NCI-H69 (cell line): ENCODE measurements at places on chromosomes 7 and 10.
A peak's percentile ranks its signal among the peaks of the same experiment; 100 is the strongest.

DNA sequence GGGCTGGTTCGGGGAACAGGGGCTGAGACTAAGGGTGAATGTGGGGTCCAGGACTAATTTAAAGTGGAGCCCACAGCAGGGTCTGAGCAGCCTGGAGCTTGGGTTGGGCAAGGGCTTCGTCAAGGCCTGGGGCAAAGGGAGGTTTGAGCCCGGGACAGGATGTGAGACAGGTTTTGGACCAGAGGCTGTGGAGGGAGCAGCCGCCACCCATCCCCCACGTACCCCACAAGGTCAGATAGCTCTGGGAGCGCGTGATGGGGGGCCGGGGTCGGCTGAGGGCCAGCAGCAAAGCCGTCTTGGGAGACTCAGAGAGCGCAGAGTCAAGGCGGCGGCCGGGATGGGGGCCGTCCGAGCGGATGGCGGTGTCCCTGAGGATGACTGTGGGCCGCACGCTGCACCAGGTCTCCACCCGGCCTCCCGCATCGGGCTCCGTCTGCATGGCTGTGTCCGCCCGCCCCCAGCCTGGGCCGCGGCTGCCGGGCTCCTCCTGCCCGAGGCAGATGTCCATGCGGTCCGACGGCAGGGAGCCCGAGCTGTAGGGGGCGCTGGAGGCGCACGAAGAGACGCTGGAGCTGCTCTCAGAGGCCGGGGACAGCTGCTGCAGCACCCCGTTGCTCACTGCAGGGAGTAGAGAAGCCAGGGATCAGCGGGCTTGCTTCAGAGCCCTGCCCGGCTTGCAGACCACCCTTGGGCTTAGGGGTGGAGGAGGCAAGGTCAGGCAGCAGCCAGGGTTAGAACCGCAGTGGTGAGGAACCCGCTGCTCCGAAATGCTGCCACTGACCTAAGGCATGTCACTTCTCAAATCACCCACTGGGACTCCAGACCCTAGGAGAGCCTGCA lies 12.1 kb downstream of the PDZD7 start:
- peak; percentile 84 for DNase-seq

- DNase-seq: peak; percentile 84
These were observed 114.8 kb downstream of the JAZF1 start for GRCh38 chr7:28065721-28066285.

DNA sequence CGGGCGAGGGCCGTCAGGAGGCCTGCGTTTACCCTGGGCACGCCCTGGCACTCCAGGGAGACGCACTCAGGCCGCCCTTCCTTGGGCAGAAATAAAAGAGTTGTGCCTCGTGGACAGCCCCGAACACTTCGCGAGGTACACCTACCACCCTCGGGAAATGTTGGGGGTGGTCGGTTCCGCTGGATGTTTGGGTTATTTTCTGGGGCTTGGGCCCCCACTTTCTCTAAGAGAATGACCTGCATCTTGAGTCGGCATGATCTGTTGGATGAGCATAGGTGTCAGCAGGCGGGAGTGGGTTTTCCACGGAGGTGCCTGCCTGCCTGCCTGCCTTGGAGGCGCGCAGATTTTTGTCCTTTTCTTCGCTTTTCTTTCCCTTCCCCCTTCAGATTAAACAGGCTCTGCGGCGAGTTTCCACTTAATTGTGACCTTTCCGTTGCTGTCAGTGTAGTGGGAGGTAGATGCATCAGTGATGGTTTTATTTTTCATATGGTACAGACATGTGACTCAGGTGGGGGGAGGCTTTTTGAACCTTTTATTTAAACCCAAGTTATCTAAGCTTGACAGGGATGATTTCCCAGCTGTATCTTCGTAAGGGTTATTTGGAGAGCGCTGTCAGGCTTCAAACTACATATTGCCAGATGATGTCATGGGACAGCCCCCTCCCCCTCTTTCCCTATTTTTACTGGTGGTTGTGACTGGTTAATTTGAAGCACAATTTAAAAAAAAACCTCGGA lies 661 bp downstream of the HECTD2 start:
- peak; percentile 65 for DNase-seq

DNA sequence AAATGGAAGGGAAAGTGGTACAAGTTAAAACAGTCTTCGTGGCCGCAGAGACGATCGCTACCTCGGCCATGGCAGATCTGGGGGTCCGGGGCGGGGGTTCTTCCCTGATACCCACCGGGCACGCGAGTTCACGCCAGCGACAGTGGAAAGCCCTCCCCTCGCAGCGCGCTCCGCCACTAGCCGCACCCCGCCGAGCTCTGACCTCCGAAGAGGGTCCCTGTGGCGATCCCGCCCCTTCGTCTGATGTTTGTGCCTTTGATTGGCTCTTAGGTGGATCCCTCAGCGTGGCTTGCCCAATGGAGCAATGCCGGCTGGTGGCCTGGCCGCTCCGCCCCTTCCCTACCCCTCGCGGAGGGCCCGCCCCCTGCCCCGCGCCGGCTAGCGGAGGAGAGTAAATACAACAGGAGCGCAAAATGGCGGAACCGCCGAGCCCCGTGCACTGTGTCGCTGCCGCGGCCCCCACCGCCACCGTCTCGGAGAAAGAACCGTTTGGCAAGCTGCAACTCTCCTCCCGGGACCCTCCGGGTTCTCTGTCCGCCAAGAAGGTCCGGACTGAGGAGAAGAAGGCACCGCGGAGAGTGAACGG lies at the start of gene RSBN1L:
Gene RSBN1L, plus strand, starts transcription at position 403 of the 586 bp plus-strand sequence. Its CDS starts 11 bp downstream, at position 414.
- DNase-seq: peak; percentile 99

DNA sequence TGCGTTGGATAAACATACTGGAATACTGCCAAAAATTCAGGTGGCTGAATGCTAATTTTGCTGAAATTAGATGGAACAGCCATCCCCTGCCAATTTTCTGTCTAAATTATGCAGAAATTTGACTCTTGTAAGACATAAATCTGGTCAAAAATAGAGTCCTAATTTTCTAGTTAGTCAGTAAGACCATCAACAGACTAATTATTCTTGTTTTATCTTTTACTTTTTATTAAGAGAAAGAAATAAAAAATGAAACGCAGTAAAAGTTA lies 110.3 kb upstream of the GATA3 start:
- peak; percentile 54 for DNase-seq

DNA sequence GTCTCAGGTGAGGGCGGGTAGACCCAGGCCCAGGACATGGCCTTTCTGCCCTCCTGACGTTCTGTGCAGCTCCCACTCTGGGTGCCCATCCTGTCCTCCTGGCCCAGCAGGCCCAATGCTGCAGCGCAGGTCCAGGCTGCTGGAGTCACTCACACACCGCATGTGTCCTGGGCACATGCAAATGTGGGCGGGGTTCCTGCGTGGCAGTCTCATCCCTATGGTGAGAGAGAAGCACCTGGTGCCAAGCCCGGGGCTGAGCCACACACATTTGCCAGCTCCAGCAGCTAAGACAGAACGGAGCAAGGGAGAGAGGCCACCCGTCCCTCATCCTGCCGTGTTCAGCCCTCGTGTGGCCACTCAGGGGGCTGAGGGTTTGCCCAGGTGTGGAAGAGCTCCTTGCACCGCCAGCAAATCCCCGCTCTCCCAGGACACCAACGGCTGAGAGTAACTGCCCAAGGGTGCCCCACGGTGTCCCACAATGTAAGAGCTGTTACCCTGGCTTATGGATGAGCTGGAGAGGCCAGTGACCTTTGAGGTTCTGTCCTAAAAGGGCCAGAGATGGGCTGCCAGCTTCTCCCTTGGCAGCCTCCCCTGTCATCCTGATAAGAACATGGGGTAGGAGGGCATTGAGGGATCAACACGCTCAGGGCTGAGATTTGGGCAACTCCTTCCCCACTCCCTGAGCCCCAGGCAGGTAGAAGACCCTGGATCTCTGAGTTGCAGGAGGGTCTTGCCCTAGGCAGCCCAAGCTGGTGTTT lies 4.4 kb downstream of the FUOM start:
- peak; percentile 8 for DNase-seq

DNA sequence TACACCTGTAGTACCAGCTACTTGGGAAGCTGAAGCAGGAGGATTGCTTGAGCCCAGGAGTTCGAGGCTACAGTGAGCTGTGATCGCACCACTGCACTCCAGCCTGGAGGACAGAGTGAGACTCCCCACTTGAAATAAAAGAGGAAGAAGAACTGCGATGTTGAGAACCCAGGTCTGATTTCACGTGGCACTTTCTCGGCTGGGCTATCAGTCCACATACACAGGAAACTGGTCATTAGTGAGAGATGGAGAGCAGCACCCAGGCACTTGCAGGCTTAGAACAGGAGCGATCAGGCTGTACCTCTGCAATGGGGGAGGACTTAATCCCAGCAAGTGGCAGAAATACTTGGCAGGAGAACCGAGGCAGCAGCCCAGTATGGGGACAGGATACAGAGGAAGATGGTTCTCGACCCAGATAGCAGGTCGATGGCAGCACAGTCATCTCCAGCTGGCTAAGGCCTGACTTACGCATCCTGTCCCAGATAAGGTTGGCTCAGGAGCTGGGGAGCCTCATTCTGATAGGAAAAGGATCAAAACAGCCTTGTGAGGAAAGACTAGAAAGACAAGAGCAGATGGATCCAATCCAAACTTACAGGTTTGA lies 487.7 kb upstream of the AUTS2 start:
- no peak for DNase-seq

DNA sequence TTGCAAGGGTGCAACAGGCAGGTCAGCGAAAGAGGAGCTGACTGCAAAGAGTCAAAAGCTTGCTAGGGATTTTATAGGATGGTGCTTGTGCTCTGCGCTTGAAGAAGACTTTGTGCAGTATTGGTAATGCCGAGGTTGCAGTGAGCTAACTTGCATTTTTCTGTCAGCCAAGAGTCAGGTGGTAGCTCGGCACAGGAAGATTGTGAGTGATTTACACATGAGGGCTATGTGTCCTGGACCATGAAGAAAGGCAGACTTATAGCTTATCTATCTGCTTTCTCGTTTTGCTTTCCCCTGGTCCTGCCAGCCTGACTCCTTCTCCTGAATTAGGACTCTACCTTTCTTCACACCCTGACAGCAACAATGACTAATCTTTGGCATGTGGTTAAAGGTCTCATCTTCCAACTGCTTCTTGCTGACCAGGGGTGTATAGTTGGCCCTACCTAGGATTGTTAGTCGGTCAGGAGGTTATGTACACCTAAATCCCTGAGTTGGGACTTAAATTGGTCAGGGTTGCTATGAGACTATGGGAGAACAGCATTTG lies 4.1 kb upstream of the SYPL1 start:
- no peak for DNase-seq
